ENCODE measurements at places on chromosomes 5 and 9. TPM values are rescaled to one million over a fixed set of nuclear protein-coding genes. Genes with fewer than 3 reads are reported as not detected.
A peak's percentile ranks its signal among the peaks of the same experiment; 100 is the strongest.

PPP3R2 gene
- total RNA-seq: not detected

NME5 gene
- total RNA-seq: 9.2 TPM

LCN12 gene
- 3.8 TPM for total RNA-seq

ADRA1B gene
- 0.60 TPM for total RNA-seq

DNA sequence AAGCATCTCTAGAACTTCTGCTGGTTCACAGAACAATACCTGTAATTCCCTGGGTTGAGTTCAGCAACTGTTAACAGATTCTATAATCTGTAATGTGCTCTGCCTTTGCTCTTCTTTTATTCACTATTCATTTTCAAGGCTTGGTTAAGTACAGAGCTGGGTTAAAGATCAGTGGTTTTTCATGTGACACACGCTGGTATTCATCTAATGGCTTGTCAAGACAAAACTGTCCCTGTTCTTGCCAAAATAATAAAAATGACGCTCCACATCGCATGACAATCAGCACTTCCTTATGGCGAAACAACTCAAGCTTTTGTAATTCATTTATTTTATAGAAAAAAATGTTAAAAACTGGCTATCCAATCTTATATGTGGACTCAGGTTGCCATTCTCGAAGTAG is 137.9 kb downstream of the BNC2 start:
- H3K27me3 ChIP-seq: peaks cover 7% of the 10 kb centered on the region
- no peak for DNase-seq

- H3K4me3 ChIP-seq: no peak overlapping the region
- H3K27me3 ChIP-seq: no peaks in the 10 kb centered on the region
- no peak overlapping the region for H3K27ac ChIP-seq
- H3K36me3 ChIP-seq: peaks cover 50% of the 10 kb centered on the region
- DNase-seq: peak; percentile 54
- H3K4me1 ChIP-seq: peaks cover 6% of the 10 kb centered on the region
Observed at GRCh38 chr5:446883-447263, 3.9 kb downstream of the EXOC3 start.

- H3K27me3 ChIP-seq: no peaks in the 10 kb centered on the region
- H3K4me3 ChIP-seq: no peak overlapping the region
- H3K36me3 ChIP-seq: no peaks in the 10 kb centered on the region
Observed at GRCh38 chr5:158819840-158820620, 279.7 kb downstream of the EBF1 start.

DNA sequence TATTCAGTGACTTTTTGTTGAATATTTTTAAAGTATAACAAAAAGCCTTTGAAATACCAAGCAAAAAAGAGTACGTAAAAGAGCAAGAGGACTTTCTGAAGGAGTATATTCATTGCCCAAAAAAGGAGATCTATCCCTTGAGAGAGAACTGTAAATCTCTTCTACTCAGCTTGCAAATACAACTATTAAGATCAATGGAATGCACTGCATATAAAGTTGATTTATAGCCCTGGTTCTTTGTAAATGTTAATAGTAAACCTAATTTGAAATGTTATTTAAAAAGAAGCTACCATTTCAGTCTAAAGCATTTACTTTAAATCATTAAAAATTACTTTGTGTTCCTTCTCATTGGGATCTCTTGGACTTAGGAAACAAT is 168.1 kb downstream of the PDE4D start:
- H3K27me3 ChIP-seq: no peaks in the 10 kb centered on the region
- H3K4me3 ChIP-seq: no peak overlapping the region
- H3K27ac ChIP-seq: no peak overlapping the region
- no peaks in the 10 kb centered on the region for H3K36me3 ChIP-seq
- DNase-seq: no peak
- no peaks in the 10 kb centered on the region for H3K4me1 ChIP-seq

- no peak overlapping the region for H3K27ac ChIP-seq
- H3K27me3 ChIP-seq: no peaks in the 10 kb centered on the region
- H3K4me3 ChIP-seq: no peak overlapping the region
- no peak for DNase-seq
Observed at GRCh38 chr9:136823136-136824046, 15.6 kb downstream of the RABL6 start.

DNA sequence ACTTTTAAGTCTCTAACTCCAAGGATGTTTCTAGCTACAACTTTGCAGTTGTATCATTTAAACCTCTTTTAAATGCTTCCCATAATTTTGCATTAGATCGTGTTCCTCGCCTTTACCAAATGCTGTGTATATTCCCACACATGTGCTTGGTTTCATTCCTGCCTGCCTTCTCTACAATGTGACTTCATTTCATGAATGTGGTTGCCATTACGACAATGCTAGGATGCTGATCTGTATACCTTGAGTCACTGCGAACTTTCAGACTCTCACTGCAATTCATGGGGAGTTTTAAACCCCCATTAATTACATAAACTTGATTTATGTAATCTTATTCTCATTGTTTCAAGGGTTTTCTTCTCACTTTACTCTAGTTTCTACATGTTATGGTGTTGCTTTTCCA is 50.3 kb downstream of the UBE2QL1 start:
- H3K4me1 ChIP-seq: no peaks in the 10 kb centered on the region
- H3K27ac ChIP-seq: no peak overlapping the region
- H3K36me3 ChIP-seq: no peaks in the 10 kb centered on the region
- peaks cover 13% of the 10 kb centered on the region for H3K27me3 ChIP-seq
- no peak for DNase-seq

- no peaks in the 10 kb centered on the region for H3K27me3 ChIP-seq
- no peaks in the 10 kb centered on the region for H3K36me3 ChIP-seq
- H3K4me1 ChIP-seq: peaks cover 6% of the 10 kb centered on the region
- no peak for DNase-seq
Observed at GRCh38 chr5:102918986-102919610, 164.0 kb downstream of the PAM start.

All from endodermal cell (in vitro differentiated cells).